ENCODE measurements at places on chromosomes 6 and 20.

GRCh38 chr6:39521958-39522357 is 199.5 kb upstream of the KCNK16 start:
- no peak for DNase-seq

DNA sequence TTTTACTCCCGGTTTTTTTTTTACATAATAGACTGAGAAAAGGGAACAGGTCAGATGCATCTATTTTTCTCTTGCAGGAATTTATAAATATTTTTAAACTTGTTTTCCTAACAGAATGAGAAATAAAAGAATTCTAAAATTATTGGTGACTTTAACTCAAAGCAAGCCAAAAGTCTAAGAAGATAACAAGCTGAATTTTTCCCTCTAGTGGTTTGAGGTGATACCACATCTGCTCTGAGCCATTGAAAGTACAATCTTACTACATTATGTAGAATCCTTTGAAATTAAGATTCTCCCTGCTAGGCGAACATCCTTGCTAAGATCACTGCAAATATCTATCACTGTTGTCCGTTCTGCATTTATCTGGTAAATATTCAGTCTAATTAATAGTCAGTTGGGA is 10.7 kb upstream of the STMND1 start:
- no peak for DNase-seq

DNA sequence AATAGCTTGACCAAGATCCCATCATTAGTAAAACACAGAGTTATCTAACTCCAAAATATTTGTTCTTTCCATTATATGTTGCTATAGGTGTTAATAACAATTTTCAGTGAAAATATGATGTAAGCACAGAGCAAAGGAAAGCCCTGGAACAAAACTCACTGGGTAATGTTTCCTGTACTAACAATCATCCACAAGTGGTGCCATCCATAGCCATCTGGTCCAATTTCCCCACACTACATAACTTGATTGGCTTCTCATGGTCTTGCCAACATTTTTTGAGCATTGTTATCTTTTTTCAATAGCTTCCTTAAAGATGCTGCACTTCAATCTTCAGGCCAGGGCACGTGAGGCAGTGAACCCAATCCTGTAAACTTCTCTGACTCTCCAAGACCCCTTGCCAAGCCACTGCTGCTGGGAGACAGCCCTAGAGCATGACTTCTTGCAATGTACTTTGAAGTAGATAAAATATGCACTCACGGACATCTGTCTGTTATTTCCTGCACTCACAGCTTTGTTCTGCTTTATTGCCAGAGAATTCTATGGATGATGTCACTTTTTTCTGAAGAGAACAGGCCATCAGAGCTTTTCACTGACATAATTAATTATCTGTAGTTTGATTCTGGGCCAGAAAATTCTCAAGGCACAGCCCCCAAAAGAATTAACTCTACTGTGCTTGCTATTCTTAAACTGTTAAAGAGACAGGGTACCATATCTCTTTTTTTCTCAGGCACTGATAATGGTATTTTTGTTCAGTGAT is 97.5 kb upstream of the TMEM30A start:
- DNase-seq = no peak

DNA sequence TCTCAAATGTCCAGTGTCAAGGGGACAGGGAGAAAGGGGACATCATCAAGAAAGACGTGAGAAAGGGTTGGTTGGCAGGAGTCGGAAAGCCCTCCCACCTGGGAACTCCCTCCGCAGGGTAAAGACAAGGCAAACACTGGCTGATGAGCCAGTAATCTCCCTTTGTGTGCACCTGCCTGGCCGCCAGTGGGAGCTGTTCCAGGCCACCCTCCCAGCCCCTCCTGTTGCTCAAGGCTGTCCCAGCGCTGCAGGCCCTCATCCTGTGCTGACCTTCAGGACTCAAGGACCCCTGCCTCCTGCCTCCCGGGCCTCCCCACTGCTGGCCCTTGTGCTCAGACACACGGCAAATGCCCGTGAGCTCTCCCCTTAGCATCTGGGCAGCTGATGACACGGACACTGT is 7.4 kb downstream of the FRMD1 start:
- DNase-seq = no peak

- no peak for DNase-seq
Measured at GRCh38 chr20:17878912-17879602, 89.5 kb downstream of the SNX5 start.

GRCh38 chr6:65545920-65546319 is 161.1 kb downstream of the EYS start:
- no peak for DNase-seq

GRCh38 chr20:9831032-9831431 is 7.8 kb downstream of the PAK5 start:
- no peak for DNase-seq

GRCh38 chr6:72461144-72461543 is 160.7 kb upstream of the KCNQ5 start:
- no peak for DNase-seq

GRCh38 chr6:56329271-56330050 is 82.1 kb upstream of the COL21A1 start:
- no peak for DNase-seq

- no peak for DNase-seq
Measured at GRCh38 chr20:63967330-63968135, 2.2 kb downstream of the ZNF512B start.

- DNase-seq = no peak
Measured at GRCh38 chr6:23447731-23448130, 678.3 kb upstream of the NRSN1 start.

- DNase-seq = no peak
Measured at GRCh38 chr20:47863315-47863965, 78.2 kb upstream of the SULF2 start.

DNA sequence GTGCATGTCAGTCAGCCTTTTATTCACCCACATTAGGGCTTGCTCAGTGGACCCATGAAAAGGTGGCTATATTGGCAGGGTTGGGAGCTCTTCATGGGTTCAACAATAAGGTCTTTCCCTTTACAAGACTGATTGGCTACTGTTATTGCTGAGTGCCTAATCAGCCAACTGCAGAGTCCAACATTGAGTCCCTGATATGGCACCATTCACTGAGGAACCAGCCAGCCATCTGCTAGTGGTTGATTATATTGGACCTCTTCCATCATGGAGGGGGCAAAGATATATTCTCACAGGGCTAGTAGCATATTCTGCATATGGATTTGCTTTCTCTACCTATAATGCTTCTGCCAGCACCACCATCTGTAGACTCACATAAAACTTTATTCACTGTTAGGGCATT is 69.9 kb downstream of the CDKAL1 start:
- DNase-seq = no peak

DNA sequence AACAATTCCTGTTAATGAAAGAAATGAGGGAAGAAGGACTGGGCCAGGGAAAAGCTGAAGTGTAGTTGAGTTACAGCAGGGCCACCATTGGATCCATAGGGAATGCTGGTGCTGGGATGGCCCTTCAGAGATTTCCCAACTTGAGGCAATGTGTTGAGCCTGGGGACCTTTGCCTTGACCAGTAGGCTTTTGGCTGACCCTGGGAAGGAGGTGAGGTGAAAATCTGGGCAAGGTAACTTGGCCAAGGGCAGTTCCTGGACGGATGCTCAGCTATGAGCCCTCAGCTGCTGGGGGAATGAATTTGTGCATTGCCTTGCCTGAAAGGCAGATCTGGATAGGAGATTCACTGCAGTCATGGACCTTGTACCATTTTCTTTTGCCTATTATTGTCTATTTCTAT is 20.4 kb downstream of the UTRN start:
- DNase-seq = no peak

DNA sequence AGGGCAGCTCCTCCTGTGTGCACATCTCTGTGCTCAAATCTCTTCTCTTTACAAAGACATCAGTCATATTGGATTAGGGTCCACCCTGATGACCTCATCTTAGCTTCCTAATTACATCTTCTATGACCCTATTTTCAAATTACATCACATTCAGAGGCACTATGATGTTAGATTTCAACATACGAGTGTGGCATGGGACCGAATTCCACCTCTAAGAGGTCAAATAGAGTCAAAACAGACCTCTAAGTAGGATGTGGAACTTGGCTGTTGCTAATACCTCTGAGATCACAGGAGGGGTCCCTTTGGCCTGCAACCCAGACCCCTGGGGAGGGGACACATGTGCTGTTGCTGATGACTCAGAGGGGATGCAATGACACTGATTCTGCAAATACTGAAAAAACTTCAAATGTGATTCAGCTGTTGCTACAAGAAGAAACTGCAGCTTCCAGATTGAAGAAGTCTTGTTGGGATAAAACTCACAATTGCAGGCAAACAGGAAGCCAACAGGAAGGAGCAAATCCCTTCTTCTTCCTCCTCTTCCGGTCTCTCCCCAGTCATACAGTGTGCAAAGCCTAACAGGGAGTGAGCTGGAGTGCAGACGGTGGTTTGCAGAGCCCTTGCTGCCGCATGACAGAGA is 216.2 kb downstream of the MYLK4 start:
- DNase-seq = no peak

- DNase-seq = no peak
Measured at GRCh38 chr6:109872968-109873545, 105.1 kb upstream of the GPR6 start.

GRCh38 chr20:51363813-51364212 is 178.7 kb downstream of the NFATC2 start:
- no peak for DNase-seq

DNA sequence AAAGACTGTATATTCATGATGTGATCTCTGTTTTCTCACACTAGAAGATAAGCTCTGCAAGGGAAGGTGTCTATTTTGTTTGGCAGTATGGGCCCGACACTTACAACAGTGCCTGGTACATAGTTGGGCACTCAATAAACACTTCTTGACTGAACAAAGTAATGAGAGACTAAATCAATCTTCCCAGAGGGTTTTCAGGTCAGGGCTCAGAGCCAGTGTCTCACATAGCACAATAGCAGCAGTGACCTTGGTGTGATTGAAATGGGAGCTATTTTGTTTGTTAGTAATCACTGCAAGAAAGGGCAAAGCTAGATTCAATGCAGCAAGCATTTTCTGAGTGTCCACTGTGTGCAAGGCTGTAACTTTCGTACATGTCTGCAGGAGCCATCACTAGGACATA is 26.4 kb upstream of the GCM1 start:
- DNase-seq = no peak

DNA sequence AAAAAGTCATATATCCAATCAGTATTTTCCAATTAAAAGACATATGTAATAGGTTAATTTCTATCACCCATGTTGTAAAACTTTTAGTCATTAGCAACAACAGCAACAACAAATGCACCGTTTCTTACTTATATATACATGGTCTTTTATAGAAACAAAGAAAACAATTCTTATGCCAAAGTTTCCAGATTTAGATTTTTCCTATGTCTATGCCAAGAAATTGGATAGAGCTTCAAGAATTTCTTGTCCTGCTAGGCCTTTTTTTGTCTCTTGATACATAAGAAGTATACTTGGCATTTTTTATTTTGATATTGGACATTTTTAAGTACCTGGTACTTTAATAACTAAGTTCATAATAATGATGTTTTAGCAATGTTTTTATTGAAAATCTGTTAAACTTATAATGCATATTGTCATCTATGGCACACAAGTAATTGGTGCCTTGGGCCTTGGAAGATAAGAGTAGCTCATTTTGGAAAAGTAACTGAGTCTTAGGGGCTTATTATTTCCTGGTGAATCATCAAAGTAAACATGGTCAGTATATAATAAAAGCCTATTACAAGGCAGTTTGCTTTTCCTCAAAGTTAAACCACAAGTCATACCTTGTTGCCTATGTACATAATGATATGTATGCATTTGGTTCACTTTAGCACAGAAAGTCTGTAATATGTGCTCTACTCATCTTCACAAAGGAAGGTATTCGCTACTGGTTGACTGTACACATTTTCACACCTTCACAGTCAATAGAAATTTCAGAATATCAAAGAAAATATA is 10.1 kb upstream of the FRK start:
- DNase-seq = no peak

- DNase-seq = no peak
Measured at GRCh38 chr20:24452498-24453127, 16.8 kb upstream of the SYNDIG1 start.

DNA sequence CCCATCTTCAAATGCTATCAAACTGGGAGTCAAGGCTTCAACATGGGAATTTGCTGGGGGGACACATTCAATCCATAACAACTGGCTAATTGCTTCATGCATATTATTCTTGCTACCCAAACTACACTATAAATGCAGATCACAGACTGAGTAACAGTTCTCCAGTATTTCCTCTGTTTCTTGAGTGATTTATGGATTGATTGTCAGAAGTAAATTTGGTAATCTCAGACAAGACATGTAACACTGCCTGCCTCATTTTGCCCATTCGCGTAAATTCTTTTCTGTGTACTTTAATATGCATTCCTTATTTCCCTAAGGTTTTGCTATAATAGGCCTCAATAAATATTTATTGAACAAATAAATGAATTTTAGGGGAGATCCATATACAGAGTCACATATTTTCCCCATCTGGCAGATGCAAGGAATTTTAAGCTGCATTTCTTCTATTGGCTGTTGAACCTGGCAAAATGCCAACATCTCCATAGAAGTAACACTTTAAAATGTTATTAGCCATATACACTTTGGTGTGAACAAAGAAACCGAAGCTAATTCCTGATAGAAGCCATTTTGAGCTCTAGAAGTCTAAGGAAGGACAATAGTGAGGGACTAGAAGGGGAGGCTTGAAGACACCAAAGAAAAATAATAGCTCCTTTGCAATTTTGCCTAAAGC is 98.2 kb downstream of the QRSL1 start:
- no peak for DNase-seq

GRCh38 chr20:6735942-6736845 is 31.3 kb upstream of the BMP2 start:
- DNase-seq = no peak

DNA sequence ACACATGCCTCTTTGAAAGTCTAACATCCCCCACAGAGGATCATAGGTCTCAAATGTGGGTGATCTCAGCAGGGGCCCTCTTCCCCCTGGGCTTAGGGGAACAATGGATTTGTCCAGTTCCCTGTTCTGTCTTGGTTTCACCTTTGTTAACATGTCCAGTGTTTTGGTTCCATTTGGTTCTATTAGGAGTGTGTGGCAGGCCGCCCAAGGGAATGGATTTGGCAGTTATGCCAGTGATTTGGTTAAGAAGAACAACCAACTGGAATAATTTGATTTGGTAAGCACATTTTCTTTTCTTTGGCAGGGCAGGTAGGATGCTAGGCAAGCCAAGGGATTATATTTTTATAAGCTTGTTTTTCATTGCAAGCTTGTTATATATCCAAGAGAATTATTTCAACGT is 28.5 kb upstream of the ENPP1 start:
- no peak for DNase-seq
